AG09309 (cell line): ENCODE measurements at places on chromosomes 3 and 15.

DNA sequence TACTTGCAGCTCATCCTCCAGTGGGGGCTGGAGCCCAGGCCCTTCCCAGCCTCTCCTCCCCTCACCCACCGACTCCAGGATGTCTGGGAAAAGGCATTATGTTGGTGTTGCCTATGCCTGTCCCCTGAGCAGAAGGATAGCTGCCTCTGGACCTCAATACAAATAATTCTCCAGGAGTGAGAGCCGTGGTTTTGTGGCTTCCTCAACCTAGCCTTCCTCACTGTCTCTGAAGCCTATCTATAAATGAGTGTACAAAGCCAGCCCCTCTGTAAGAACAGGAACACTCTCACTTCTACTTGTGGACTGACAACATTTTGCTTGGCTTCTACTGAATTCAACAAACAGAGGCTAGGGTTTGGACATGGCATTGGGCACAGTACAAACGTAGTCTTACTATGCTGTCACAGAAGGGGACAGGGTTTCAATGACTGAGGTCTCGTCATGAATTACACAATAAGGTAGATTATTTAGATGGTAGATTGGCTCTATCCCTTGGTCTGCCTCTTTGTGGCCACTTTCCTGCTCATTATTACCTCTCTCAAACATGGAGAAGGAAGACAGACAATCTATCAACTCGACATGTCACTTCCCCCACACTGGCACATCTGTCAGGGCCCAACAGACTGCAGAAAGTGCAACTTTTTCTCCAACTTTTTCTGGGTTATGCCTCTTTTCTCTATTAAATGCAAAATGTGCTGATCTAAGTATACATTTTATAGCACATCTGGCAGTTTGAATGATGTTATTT, 82.8 kb upstream of the MEX3B start:
- DNase-seq: no peak

- no peak for DNase-seq
Measured at GRCh38 chr3:107430996-107431245, 53.7 kb downstream of the CCDC54 start.

DNA sequence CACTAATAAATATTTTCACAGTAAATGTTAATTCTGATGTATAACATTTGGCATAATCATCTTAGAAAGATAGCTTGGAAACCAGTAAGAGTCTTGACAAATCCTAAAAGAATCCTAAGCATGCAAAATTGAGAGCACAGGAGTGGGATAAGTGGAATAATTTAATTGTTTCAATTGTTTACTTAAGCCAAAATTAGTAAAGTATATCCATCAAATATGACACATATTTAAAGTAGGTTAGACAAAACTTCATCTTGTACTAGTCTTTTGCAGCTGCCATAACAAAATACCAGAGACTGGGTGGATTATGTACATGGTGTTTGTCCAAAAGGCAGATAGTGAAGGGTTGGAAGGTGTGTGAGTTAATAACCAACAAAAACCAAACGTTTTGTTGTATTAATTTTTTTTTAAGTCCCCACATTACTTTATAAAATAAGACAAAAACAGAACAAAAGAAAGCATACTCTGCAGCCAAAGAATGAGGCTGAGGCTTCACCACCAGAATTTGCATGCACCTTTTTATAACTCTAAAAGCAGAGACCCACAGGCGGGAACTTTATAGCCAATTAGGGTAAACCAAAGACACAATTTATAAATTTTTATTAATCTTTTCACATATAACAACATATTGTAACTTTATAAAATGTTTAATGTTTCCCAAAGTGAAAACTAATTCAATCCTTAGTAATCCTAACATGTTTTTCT, 41.9 kb upstream of the CD200R1L start:
- no peak for DNase-seq

- no peak for DNase-seq
Measured at GRCh38 chr3:195302431-195302830, 31.5 kb upstream of the XXYLT1 start.

DNA sequence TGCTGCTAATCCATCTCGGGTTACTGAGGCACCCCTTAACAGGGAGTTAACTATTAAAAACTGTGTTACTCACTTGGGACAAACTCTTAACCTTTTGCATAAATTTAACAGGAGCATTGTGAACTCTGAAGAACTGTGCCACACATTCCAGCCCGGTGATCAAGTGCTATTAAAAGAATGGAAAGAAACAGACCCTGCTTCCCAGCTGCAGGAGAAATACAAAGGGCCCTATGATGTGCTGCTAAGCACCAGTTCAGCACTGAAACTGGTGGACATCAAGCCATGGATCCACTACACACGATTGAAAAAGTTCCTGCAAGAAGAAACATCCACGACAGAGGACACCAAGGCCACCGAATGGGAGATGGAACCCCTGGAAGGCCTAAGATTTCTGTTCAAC, 114.7 kb upstream of the PLCL2 start:
- no peak for DNase-seq

GRCh38 chr3:27633224-27633545, 88.9 kb downstream of the EOMES start:
- no peak for DNase-seq

GRCh38 chr3:11637901-11638458, 5.7 kb downstream of the VGLL4 start:
- DNase-seq: peak; percentile 83

- DNase-seq: no peak
Measured at GRCh38 chr15:61081027-61081322, 148.1 kb downstream of the RORA start.

DNA sequence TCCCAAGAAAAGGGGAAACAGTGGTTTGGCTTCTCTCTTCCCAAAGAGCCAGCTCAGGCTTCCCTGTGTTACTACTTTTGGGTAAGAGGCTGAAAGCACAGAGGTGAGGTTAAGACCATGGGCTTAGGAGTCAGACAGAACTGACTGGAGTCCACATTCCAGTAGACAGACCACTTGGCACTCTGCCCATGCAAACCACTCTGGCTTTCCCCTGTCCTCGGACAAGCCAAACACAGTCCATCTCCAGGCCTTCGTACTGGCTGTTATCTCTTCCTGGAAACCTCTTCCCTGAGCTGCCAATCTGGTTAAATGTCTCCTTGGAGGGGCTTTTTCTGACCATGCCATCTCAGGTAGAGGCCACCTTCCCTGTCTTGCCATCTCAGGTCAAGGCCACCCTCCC, 53.1 kb upstream of the FAM3D start:
- no peak for DNase-seq

- peak; percentile 17 for DNase-seq
Measured at GRCh38 chr3:39990532-39990931, 181.1 kb downstream of the MYRIP start.

DNA sequence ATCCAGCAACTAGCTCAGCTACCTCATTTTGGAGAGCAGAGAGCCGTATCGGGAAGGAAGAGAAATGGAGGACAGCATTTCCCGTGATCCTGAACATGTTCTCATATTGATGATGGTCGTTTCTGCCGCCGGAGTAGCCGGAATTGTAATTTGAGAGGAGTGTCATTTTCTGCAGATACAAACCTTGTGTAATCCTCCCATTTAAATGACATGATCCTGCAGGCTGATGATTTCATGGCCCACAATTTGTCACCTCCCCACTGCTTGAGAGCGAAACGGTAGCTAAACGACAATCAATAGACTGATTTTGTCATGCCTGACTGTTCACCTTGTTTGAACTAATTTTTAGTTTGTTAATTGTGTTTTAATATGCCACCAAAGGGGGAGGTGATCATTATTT, 126.5 kb upstream of the CNTN6 start:
- no peak for DNase-seq

GRCh38 chr3:5185093-5185673, 2.3 kb upstream of the EDEM1 start:
- no peak for DNase-seq

- no peak for DNase-seq
Measured at GRCh38 chr3:180189310-180189648, 152.5 kb upstream of the PEX5L start.

GRCh38 chr3:168047936-168048335, 47.8 kb downstream of the GOLIM4 start:
- no peak for DNase-seq

- peak; percentile 67 for DNase-seq
Measured at GRCh38 chr3:146308222-146308621, 57.3 kb upstream of the PLSCR4 start.

DNA sequence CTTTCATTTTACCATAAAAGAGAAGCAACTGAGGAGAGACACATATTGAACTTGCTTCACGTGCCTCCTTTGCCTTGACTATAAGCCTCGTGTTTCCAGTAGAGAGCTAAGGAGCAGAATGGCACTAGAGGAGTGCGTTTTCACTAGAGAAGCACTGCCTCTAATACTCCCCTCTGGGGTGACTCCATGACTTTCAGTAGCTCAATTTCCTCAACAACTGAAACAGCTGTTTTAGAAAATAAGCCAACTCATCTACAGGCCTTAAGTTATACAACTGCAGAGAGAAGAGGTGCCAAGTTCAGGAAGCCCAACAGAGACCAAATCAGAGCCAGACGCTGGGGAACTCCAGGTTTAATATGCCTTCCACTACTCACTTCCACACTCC, 1.9 kb downstream of the UBP1 start:
- DNase-seq: no peak

DNA sequence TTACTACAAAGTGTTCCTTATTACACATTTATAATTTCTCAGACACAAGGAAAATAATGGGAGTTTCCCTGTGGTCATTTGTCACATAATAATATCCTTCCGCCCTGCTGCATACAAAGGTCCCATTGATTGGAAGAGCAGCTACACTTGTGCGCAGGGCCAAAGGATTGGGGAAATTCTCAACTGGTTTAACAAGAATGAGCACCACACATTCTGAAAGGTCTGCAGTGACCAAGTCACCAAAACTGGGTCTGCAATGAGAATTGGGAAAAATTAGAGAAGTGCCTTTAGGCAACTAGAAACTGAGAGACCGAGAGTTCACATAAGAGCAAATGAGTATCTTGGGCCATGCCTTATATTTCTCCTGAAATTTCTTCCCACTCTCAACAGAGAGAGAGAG, 98.2 kb upstream of the NR2F2 start:
- no peak for DNase-seq

- DNase-seq: peak; percentile 52
Measured at GRCh38 chr3:197151580-197151979, 122.0 kb upstream of the MELTF start.

- no peak for DNase-seq
Measured at GRCh38 chr3:123332124-123332641, 116.7 kb downstream of the ADCY5 start.

DNA sequence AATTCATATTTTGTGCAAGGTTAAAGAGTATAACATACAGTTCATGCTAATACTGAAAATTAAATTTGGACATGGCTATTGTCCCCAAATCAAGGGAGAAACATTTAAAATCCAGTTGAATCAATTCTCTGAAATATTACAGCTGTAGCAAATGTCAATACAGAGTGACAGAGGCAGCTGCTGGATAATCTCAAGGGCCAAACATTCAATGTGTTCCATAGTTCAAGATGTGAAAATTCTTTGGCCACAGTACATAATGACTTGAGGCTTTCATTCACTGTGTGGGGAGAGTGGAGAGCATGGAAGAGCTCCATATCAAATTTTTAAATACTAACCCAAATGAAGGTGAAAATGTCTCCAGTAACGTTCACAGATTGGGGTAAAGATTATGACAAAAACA, 1192.8 kb upstream of the CADM2 start:
- no peak for DNase-seq

DNA sequence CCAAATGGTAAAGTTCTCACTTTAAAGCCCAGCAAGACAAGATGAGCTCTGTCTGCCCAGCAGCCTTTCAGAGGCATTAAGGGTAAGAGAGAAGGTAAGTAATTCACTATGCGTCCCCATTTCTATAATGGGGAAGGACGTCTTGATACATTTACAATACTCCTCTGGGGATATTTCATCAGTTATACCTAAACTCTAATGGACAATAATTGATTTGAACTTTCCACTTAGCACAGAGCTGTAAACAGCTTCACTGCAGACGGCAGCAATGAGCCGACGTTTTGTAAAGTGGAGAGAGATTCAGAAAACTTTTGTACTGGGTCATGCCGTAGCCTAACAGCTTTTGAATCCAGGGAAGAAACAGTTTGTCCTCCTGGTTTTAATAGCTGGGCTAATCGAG, 127.4 kb downstream of the TIGIT start:
- no peak for DNase-seq

DNA sequence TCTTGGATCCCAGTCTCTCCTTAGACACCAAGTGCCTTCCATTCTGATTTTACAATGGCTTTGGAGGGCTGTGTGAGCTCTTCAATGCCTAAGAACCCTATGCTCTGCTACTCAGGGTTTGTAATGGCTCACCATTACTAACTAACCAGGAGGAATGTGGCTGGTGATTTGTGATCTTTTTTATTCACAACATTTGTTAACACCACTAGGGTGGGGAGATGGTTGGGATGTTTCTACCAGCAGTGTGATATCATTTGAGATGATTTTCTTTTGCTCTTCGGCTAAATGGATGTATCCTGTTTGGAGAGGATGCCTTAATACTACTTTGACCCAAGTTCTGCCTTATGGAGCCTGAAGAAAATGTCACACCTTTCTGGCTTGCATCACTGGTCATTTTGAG, 226.9 kb downstream of the MFSD1 start:
- no peak for DNase-seq

DNA sequence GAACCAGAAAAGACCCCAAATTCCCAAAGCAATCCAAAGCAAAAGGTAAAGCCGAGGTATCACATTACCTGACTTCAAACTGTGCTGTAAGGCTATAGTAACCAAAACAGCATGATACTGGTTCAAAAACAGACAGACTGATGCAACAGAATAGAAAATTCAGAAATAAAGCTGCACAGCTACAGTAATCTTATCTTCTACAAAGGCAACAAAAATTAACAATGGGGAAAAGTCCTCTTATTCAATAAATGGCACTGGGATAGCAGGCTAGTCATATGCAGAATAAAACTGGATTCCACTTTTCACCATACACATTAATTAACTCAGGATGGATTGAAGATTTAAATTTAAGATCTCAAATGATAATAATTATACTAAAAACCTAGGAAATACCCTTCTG, 392.6 kb upstream of the CBLB start:
- DNase-seq: no peak

GRCh38 chr3:129424185-129424841, 4.1 kb downstream of the EFCAB12 start:
- DNase-seq: no peak

GRCh38 chr3:194984622-194985021, 286.3 kb downstream of the XXYLT1 start:
- DNase-seq: no peak

DNA sequence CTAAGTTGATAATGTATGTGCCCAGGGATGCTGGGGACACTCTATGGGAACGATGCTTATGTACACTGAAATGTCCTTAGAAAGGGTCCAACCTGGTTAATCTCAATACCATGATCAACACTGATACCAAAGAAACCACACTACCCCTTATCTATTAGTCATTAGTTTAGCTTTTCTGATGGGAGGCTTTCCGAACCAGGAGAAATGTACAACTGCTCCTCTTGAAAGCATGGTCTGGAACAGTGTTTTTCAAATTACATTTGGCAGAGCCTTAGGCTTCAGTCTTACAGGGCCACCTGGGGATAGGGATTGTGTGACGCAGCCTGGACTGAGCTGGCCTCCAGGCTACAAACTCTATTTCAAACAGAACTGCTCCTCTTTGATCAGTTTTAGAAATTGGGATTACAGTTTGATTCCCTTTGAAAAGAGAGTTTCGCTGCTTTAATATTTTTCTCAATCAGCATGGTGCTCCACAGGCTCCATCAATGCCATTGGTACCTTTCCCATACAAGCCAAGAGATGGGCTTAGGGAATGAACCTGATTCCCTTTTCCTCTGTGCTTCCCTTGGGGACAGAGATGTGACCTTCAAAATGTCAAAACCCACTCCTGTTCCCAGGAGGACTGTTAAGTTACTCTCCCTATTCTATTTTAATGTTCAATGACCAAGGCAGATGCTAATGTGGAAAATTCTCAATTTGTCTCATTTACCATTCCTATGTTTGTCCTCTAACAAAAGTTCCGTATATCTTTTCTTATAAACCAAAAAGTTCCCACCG, 296.0 kb upstream of the ADAMTS9 start:
- DNase-seq: no peak
